Omental fat pad (tissue), 4 donors: ENCODE measurements at places on chromosomes 12 and 14.

DNA sequence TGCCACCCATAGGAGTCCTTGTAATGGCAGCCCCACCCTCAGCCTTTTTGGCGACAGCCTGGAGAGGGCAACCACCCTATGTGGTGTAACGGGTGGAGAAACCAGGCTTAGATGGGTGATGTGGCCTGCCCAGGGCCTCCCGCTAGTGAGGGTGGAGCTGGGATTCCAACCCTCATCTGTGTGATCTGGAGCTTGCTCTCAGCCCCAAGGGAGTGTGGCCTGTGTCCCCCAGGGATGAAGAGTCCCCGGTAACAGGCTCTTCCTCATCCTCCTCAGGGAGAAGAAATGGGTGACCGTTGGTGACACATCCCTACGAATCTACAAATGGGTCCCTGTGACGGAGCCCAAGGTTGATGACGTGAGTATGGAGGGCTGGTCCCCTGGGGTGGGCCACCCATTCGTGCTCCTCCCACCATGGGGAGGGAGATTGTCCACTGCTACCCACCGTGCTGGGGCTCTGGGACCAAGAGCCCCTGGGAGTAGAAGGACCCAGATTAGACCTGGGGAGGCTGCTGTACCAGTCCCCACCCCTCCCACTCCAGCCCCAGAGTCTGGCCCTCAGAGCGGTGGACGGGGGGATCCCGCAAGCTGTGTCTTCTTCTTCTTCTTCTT lies 8.8 kb downstream of the BCL7A start:
- DNase-seq, result no peak

GRCh38 chr14:103805708-103806107 lies 41.7 kb downstream of the PPP1R13B start:
- no peak for DNase-seq

- DNase-seq, result no peak
These were observed 566.5 kb downstream of the LRFN5 start for GRCh38 chr14:42173206-42173605.

- DNase-seq, result no peak
These were observed 216.7 kb downstream of the MED13L start for GRCh38 chr12:116060764-116061163.

DNA sequence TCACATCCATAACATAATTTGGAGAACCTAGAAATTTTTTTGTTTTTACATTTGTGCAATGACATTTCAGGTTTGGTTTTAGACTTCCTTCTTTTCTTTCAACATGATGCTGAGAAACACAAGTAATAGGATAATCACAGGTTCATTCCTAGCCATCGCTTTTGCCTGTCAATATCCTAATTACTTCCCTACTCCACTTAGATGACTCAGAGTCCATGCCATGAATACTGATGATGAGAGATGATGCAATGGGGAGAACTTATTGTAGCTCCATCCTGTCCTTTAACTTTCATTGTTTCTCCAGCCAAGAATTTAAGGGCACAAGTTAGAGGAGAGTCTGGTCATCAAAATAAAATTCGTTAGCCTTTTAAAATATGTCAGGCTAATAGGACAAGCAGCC lies 101.3 kb downstream of the PTPRO start:
- DNase-seq, result no peak

DNA sequence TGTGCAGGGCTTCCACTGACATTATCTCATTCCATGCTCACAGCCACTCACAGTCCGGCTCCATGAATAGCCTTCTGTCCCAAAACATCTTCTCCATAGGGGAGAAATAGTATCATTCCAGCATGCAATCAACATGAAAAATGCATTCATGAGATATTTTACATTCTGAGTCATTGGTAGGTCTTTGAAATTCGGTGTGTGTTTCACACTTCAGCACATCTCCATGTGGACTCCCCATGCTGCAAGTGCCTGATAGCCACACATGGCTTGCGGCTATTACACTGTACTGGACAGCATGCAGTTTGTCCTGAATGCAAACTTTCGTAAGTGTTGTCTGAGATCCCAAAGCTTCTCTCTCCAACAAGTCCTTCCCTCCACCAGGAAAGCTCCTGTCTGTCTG lies 449.3 kb downstream of the MED13L start:
- no peak for DNase-seq

- DNase-seq, result no peak
These were observed 678.6 kb downstream of the TMTC2 start for GRCh38 chr12:83365317-83365716.

- DNase-seq, result no peak
These were observed 27.1 kb upstream of the COL2A1 start for GRCh38 chr12:48031135-48031960.

DNA sequence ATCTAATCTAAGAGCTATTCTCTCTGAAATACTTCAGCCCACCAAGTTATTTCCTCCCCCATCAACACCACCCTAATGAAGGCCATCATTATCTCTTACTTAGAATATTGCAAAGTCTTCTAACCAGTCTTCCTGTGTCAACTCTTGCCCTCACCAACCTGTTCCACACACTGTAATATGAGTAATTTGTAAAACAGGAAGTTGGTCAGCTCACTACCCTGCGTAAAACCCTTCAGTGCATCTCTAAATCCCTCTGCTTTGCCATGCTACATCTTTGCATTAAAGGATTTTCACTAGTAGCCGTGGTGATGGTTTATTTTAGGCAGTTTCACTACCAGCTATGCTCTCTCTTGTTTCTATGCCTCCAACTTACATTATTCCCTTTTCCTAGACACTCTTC lies 70.0 kb downstream of the KIF21A start:
- DNase-seq, result no peak

DNA sequence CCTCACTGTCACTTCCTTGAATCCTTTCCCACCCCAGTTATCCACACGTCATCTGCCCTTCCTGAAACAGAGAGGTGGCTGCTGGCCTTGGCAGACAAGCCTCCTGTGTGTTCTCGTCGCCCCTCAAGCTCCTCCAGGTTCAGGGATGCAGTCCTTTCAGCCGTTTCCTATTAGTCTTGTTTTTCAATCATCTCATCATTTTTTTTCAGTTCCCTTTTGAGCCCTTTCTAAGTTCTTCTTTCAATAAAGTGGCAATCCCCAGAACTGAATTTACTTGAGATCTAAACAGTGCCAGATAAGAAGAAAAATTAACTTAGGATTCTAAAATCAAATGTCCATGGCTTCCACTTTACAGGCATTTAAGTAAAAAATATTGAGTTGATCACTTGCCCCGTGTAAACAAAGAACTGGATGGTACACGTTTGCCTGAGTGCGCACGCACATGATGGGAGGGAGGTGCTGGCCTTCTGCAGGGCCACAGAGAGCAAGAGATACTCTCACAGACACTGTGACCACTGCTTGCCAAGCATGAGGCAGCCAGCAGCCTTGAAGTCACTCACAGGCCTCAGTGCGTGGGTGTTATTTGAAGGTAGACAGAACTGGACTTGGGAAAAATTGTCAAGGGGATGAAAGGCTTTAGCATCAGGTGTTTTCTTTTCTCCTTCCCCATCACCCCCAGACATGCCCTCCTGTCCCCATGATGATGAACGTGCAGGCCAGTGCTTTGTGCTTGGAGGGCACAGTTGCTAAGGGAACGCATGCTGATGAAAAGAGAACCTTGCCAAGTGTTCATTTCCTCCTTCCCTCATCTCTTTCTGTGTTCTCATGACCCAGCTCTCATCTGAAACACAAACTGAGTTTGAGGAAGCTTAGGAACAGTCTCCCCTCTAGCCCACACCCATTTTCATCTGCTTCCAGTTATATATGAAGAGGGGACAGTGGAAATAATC lies 408.3 kb downstream of the EGLN3 start:
- DNase-seq, result no peak

- DNase-seq, result no peak
These were observed 129.7 kb downstream of the SYT1 start for GRCh38 chr12:78994168-78994791.

DNA sequence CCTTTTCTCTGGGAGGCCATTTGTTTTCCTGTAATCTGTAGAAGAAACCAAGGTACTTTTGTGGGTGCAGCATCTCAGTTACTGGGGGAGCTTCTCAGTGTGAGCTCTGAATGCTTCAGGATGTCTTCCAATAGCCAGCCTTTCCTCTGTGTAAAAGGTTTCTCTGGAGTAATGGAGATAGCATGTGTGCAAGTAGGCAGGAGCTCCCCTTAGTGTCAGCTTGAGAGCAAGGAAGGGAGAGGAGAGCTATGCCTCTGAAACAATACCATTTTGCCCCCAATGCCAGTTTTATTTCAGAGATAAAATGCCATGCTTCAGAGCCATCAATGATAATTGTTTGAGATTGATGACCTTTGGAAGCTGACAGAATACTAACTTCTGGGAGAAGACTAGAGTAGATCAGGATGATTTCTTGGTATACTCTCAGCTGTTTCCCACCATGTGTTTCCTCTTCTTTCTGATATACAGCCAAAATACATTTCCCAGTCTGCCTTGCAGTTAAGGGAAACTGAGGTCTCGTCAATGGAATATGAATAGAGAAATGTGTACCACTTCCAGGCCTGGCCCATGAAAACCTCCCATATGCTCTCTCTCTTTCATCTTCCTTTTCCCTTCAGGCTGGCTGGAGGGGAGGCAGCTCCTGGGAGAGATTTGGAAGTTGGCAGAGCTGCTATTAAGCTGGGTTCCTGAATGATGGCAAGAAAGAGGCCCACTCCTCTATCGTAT lies 125.7 kb downstream of the CRADD start:
- no peak for DNase-seq

DNA sequence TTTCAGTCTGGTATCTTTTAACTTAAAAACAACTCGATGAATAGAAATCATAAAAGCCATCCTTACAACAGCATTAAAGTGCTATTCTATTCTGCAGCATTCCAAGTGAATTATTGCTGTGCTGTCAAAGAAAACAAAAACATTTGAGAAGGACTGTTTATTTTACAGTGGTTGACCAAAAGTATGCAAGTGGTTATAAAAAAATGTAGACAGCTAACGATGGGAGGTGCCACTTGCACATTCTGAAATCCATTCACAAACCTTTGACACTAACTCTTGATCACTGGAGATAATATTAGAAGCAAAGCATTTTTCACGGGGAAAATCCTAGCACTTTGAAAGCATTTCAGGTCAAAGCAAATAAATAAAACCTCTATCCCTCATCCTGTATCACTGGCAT lies 55.6 kb downstream of the HMGA2 start:
- no peak for DNase-seq

GRCh38 chr12:85278598-85279448 lies 1.2 kb upstream of the ALX1 start:
- DNase-seq, result no peak

DNA sequence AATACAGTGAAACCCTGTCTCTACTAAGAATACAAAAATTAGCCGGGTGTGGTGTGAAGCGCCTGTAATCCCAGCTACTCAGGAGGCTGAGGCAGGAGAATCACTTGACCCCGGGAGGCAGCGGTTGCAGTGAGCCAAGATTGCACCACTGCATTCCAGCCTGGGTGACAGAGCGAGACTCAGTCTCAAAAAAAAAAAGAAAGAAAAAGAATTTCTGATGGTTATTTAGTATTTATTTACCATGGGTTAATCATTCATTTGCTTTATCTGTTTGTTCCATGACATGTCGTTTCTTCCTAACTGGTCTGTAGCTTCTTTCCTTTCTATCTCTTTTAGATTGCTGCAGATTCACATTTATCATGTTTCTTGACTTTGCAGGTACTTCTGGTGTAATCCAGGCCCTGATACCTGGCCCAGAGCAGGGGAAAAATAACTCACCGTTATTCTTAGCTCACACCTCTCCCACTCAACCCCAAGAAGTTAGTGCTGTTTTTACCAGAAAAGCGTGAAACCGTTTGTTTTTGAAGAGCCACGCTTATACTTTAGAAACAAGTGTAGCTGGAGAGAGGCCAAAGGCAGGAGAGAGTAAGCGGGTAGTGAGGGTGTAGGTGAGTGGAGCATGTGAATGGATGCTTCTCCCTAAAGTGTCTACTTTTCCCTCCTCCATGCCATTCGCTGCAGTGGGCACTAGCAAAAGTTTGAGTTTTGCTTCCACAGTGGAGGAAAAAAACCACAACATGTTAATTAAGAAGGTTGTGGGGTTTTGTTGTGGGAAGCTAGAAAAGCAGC lies 45.4 kb downstream of the SRGAP1 start:
- no peak for DNase-seq

GRCh38 chr12:106192659-106193393 lies 54.1 kb upstream of the NUAK1 start:
- DNase-seq, result no peak

GRCh38 chr12:128018067-128018466 lies 248.9 kb upstream of the TMEM132C start:
- no peak for DNase-seq

DNA sequence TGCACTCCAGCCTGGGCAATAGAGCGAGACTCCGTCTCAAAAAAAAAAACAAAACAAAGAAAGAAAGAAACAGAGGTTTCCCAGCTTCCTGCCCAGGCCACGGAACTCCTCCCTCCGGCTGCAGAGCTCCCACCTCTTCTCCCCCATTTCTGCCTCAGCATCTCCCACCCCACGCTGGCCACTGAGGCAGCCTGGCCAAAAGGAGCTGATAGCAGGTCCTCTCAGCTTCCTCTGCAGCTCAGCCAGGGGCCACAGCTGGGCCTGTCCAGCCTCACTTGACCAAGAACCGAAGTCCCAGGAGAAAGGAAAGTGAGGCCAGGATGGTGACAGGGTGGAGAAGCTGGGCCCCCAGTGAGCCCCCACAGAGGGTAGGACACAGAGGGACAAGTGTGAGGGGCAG lies 33.4 kb upstream of the CD9 start:
- no peak for DNase-seq

DNA sequence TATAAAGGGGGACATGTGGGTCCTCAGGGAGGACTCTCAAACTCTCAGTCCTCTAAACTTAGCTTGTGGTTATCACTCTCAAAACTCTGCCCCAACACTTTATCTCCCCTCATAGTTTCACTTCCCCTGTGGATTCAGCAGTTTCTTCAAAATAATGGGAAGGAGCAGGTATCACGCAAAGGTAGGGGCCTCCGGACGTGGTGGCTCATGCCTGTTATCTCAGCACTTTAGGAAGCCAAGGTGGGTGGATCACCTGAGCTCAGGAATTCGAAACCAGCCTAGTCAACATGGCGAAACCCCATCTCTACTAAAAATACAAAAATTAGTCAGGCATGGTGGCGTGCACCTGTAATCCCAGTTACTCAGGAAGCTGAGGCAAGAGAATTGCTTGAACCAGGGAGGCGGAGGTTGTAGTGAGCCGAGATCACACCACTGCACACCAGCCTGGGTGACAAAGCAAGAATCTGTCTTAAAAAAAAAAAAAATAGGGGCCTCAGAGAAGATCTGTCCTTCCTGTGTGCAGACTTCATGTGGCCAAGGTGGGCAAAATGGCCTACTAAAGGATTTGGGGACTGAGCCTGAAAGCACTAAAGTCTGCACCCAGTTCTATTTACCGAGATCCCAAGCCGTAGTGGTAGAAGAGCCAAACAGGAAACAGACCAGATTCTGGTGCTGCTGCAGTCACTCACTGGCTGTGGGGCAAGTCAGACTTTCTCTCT lies 6.4 kb downstream of the ITGB7 start:
- no peak for DNase-seq

- DNase-seq, result no peak
These were observed 206.4 kb downstream of the ERC1 start for GRCh38 chr12:1197264-1198018.

GRCh38 chr12:67590149-67590790 lies 58.3 kb upstream of the DYRK2 start:
- no peak for DNase-seq

DNA sequence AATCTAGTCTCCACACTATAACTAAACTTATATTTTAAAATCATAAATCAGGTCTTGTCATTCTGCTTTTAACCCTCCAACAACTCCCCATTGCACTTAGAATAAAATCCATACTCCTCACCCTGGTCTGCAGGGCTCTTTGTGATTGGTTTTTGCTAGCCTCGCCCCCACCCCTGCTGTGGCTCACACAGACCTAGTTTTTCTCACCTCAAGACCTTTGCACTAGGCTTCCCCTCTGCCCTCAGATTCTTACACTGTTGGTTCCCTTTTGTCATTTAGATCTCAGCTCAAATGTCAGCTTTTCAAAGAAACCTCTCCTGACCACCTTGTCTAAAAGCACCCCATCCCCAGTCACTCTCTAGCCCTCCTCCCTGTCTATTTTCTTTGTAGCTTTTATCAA lies 10.7 kb upstream of the LHX5 start:
- DNase-seq, result no peak
